Pons (tissue), 1 donor: ENCODE measurements at places on chromosomes 1 and 21.

GRCh38 chr1:157199421-157199755 is 61.2 kb upstream of the ETV3 start:
- DNase-seq = no peak

GRCh38 chr1:54227091-54227602 is 27.2 kb downstream of the MRPL37 start:
- no peak for DNase-seq

GRCh38 chr1:48773133-48773532 is 3.6 kb downstream of the BEND5 start:
- DNase-seq = no peak

GRCh38 chr1:87399701-87400100 is 71.0 kb downstream of the LMO4 start:
- no peak for DNase-seq

- peak; percentile 56 for DNase-seq
Observed at GRCh38 chr1:6794164-6794563, 8.9 kb downstream of the CAMTA1 start.

DNA sequence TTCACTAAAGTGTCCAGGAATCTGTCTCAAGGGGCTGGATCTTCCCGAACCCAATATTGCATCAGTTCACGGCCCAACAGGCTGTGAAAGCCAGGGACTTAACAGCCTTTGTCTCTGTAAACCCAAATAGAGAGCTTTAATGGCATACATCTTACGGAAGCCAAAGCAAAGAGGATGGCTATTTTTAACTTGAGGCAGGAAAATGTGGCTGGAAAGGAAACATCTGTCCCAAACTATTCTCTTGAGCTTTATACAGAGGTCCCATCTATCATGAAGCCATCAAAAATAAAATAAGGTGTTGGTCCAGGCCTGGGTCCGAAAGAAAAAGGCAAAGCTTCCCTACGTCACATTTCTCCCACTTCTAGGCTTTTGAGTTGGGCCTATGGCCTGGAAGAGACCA is 7.7 kb upstream of the CD34 start:
- no peak for DNase-seq

- DNase-seq = no peak
Observed at GRCh38 chr1:102942324-102942723, 166.0 kb downstream of the COL11A1 start.

DNA sequence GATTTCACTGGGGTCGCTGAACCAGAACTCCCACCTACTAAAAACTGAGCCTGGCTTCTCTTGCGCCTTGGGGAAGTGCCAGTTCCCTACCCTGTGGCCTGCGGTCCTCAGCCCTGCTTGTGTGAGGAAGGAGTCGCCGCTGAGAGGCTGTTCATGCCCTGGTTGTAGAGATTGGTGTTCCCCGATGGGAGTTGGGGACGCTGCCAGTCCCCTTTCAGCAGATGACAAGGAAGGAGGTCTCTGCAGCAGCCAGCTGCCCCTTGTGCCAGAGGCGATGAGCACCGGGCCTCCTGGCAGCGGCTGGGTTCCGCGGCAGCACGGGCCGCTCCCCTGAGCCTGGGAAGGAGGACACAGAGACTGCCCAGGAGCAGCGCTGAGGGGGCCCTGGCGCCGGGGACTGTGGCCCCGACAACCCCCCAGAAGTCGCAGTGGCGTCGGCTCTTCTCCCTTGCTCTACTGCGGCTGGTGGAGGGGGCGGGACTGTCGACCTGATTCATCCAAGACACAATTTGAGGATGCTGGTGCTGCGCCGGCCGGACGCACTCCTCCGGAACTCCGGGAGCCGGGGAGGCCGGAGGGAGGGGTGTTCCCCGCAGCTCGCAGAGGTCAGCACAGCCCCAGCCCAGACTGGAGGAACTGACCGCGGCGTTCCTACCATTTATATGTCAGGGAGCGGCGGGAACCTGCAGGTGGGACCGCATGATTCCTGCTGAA is 12.0 kb upstream of the ADORA3 start:
- DNase-seq = no peak

DNA sequence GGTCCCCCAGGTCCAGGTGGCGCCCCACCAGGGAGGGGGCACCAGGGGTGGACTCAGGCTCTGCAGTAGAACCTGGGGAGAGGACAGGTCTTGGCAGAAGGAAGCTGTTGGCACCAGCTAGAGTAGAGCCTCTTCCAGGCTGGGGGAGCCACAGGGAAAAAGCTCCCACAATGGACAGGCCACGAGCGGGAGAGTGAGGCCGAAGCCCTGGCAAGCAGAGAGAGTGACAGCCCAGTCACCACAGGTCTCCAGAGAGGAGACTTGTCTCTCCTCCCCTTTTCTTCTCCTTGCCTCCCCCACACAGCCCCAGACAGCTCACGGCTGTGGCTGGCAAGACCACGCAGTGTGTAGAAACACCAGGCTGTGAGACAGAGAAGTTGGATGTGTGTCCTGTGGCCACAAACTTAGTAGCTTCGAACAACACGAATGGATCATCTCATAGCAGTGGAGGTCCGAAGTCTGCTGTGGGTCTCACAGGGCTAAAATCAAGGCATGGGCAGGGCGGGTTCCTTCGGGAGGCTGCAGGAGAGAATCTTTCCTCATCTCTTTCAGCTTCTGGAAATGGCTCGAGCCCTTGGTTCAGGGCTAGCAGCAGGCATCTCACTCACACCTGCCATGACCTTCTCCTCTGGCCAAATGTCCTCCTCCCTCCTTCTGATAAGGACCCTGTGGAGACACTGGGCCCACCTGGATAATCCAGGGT is 3.3 kb downstream of the KRTAP12-4 start:
- DNase-seq = no peak

- no peak for DNase-seq
Observed at GRCh38 chr1:64459743-64460142, 10.2 kb upstream of the CACHD1 start.

GRCh38 chr1:31818206-31818605 is 2.4 kb upstream of the SPOCD1 start:
- no peak for DNase-seq

DNA sequence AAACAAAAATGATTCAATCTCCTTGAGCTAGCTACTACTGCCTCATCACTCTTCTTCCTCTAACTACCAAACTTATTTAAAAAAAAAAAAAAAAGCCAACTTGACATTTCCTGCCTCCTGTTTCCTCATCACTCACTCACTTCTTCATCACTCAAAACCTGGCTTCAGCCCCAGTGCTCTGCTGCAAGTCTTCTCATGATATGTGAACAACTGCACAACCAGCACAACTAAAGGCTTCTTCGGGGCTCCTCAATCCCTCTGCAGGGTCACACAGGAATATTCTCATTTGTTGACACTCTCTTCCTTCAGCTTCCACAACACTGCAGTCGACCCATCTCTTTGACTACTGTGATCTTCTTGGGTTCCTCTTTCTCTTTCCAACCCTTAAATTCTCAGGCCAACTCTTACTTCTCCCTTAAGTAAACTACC is 7.6 kb downstream of the MTF1 start:
- DNase-seq = peak; percentile 28

- no peak for DNase-seq
Observed at GRCh38 chr1:167974698-167975097, 37.8 kb upstream of the MPC2 start.

DNA sequence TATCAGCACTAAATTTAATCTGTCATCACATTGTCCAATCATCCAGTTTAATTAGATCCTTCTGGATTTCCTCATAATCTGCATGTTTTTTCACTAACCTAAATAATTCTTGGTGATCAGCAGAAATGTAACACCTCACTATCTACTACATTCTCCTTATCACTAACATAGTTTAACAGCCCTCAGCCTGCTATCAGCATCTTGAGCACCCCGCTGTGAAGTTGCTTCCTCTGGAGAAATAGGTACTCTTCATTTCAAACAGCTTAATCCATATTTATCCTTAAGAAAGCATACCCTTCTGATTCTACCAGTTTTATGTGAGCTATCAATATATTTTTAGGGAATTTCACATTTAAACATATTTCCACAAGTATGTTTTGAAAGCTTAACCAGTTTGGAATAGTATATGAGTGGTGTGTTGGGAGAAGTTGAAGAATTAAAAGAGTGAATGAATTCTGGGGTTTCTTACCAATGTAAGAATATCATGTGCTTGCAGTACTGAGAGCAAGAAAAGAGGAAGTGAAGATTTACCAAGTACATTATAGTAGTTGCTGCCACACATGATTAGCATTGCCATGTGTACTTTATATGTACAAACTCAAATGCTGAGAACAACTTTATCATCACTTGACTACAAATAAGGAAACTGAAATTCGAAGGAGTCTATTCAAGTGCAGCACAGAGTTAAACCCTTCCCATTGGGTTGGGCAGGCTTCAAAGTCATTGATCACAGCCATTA is 771.1 kb upstream of the ADGRL4 start:
- DNase-seq = no peak
